ENCODE measurements at places on chromosomes 1 and 21.
A peak's percentile ranks its signal among the peaks of the same experiment; 100 is the strongest.

GRCh38 chr21:35796844-35797243 is 263.5 kb downstream of the SETD4 start:
- DNase-seq = no peak

DNA sequence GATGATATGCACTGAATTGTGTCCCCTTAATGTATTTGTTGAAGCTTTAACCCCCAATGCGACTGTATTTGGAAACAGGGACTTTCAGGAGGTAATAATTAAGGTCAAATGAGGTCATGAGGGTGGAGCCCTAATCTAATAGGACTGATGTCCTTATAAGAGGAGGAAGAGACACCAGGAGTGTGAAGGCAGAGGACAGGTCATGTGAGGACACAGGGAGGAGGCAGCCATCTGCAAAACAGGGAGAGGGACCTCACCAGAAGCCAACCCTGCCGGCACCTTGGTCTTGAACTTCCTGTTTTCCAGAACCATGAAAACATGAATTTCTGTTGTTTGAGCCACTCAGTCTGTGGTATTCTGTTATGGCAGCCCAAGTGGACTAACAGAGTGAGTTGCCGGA is 15.3 kb downstream of the SYF2 start:
- DNase-seq = no peak

DNA sequence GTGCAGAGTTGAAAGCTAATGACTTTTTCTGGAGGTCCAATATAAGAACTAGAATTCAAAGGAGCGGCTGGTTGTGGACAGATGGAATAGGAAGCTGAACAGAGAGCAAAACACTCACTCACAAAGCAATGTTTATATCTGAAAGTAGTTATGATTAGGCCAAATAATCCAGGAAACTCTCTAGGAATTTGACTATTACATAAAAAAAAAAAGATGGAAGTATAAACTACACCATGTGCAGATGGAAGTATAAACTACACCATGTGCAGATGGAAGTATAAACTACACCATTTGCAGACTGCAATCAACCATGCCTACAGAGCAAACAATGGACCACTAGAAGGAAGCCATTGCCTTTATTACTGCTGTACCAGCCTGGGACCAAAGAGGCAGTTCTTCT is 771.1 kb downstream of the BRINP3 start:
- no peak for DNase-seq

DNA sequence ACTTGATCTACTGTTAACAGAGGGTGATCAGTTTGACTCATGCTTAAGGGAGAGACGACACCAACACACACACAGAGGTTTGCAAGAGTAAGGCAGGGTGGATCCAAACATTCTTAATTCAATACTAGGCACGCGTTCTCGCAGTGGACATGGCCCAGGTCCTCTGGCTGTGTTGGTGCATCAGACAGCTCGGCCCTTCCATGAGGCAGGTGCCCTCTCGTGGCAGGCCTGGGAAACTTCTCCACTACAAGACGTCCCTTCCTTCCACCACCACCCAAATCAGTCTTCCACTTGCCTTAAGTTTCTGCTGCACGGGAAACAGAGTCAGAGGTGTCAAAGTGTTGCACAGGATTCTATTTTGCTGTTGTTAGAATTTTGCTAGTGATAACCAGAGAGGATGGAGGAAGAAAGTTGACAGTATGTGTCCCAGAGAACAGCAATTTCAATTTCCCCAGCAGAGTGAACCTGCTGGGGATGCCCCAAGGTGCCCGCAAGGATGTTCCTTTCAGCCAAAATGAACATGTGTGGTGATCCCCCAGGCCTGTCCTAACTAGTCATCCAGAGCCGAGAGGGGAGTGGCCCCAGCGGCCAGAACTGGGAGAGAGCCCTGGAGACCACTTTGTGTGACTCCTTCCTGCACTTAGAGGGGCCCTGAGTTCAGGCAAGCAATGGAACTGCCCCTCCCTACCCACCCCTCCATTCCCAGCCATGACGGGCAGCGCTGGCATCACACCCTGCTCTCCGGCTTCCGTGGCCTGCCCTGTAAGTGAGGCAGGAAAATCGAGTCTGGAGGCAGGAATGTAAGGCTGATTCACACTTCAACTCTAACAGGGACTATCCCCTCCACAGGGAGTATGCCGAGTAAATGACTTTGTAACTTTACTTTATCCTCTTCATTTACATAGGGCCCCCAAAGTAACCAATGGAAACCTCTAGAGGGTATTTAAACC is 34.8 kb downstream of the MX1 start:
- no peak for DNase-seq

- no peak for DNase-seq
Observed at GRCh38 chr1:2290595-2291510, 62.7 kb downstream of the SKI start.

DNA sequence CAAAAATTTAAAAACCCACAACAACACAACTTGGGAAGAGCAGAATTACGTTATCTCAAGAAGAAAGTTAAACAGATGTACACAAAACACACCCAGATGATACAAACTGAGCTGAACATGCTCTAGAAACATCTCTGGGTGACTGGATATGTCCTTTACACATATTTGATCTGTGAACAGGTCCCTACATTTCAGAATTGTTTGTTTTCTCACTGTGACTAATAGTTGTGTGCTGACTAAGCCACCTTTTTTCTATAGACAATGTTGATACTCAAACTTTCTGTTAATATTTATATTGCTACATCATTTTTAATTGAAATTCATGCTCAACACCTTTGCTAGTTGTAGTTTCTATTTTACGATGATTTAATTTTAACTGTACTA is 1.0 kb upstream of the F11R start:
- DNase-seq = no peak

DNA sequence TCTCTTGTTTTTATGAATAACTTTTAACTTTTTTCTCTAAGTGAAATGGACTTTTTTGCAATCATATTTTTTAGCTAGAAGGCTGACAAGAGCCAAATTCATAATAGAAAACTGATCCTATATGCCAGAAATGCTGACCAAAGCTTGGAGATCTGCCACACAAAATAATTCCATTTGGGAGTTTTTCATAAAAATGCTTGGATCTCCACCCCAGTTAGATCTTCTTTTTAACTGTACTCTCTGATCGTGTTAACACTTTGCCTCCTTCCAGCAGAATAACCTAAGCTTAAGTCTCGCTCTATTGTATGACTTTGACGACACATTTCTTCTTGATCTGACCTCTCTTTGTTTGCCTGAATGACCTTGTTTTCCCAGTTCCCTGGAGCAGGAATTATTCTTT is 16.8 kb downstream of the FLG2 start:
- DNase-seq = no peak

- DNase-seq = peak; percentile 23
Observed at GRCh38 chr1:25774921-25775771, 24.8 kb upstream of the SELENON start.

DNA sequence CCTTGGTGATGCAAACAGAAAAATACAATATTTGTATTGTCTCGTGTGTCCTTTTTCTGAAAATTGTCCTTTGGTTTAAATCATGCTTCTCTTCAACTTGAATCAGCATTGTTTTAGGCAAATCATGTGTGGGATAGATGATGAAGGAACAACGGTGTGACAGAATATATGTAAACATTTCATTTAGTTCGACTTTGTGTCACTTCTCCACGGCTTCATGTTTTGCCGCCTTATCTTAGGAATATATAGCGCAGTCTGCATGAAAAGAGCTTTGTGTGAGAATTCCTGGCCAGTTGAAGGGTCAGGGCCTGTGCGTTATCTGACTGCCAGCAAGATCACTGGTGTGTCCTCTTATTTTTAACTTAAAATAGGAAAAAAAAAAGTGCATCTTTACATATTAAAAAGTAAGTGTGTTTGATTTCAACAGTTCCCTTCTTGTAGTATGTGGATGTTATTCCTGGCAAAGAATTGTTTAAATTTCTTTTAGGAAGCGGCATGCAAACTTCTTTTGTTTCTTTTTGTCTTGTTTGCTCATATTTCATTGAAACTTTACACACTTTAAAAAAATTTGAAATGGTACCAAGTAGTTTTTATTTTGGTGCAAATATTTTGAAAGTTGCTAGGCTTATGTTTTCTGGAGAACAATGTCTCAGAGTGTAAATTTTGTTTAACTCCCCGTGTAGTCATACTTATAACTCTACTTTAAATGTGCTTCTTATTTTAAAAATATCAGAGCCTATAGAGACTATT is 465.2 kb downstream of the USP25 start:
- DNase-seq = no peak

Data from NCI-H524 treated with DMSO at 0.1 percent for 48 hours (cell line).